ENCODE measurements at places on chromosomes 5 and 9.

GRCh38 chr5:962801-963200, 45.8 kb upstream of the NKD2 start:
- no peak for DNase-seq

DNA sequence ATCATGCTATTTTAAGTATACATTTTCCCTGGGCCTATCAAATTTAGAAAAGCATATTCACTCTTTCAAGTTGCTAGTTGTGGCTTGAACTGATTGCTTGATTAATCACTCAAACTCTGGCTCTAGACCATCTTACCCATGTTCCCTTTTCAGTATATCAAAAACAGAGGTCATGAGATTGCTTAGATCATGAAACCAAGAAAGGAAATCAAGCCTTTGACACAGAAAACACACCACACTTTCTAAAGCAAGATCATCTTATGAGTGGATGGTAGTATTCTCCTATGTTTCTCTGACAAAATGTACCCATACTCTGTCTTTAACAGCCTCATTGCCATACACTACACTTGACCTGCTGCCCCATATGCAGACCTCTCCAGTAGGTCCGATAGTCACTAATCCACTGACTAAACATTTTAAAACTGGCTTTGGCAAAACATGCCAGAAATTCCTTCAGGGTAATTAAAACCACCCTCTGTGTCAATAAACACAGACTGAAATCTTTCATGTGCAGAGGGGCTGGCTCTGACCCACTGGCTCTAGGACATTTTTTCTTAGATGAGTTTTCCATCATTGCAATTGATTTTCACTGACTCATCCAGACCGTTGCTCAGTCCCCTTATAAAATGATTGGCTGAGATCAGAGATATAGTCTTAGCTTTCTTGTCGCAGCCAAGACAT, 18.2 kb downstream of the PPP2R2B start:
- DNase-seq: no peak

DNA sequence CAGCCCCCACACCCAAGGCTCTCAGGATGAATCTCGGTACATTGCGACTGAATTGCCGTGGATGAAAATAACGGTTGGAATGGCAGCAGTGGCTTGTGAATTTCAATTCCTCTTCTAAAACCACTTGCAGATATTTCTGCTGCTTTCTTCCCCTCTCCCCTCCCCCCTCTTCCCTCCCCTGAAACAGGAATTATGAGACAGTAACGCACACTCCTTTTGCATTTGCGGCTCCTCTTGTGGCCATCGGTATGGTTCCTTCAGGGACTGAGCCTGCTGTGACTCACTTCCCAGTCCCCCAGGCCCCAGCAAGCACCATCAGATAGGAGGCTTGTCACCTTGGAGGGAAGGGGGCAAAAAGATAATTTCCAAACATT, 9.7 kb downstream of the DCANP1 start:
- DNase-seq: no peak

- no peak for DNase-seq
Observed at GRCh38 chr9:76001459-76001858, 111.0 kb downstream of the PCSK5 start.

GRCh38 chr9:132645306-132645705, 24.5 kb downstream of the DDX31 start:
- no peak for DNase-seq

GRCh38 chr9:129435291-129435690, 185.6 kb downstream of the C9orf50 start:
- DNase-seq: no peak

DNA sequence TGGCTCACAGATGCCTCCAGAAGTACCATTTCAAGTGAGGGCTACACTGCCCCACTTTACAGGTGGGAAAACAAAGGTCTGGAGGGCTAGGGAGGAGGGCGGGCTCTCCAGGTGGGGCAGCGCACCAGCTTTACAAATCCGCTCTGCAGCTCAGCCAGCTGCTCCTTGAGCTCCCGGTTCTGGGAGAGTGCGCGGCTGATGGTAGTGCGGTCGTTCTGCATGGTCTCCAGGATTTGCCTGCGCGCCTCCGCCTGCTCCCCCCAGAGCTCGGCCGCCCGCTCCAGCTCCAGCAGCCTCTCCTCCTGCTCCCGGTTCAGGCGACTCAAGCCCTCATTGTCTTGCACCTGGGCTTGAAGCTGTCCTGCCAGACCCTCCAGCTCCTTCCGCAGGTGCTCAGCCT, 15.5 kb downstream of the GOLGA2 start:
- no peak for DNase-seq

DNA sequence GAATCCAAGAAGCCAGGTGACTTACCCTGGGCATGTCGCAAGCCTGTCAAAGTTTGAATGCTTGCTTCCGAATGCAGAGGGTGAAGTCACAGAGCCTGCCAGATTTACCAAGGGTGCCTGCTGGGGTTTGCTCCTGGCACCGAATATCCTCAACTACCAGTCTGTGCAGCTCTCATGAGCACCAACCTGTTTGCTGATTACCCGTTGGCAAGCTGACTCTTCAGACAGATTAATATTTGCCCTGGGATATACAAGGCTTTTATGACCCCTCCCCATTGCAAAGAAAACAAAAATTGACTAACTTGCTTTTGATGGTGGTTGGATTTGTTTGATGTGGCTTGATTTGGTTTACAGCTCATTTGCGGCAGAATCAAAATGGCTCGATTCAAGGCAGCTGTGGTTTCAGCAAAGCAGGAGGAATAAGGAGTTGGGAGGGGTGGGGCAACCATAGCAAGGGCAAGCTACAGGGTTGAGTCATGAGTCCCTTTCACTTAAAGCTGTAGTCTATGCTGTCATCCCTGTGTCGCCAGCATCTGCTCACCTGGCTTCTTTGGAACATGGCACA, 82.3 kb upstream of the AGXT2 start:
- no peak for DNase-seq

- no peak for DNase-seq
Observed at GRCh38 chr9:75658301-75658905, 232.1 kb upstream of the PCSK5 start.

GRCh38 chr9:86175743-86176456, 76.5 kb upstream of the GOLM1 start:
- DNase-seq: no peak

GRCh38 chr5:125834438-125835115, 588.6 kb upstream of the GRAMD2B start:
- DNase-seq: no peak

GRCh38 chr5:132258102-132259068, 889 bp downstream of the PDLIM4 start:
- no peak for DNase-seq

DNA sequence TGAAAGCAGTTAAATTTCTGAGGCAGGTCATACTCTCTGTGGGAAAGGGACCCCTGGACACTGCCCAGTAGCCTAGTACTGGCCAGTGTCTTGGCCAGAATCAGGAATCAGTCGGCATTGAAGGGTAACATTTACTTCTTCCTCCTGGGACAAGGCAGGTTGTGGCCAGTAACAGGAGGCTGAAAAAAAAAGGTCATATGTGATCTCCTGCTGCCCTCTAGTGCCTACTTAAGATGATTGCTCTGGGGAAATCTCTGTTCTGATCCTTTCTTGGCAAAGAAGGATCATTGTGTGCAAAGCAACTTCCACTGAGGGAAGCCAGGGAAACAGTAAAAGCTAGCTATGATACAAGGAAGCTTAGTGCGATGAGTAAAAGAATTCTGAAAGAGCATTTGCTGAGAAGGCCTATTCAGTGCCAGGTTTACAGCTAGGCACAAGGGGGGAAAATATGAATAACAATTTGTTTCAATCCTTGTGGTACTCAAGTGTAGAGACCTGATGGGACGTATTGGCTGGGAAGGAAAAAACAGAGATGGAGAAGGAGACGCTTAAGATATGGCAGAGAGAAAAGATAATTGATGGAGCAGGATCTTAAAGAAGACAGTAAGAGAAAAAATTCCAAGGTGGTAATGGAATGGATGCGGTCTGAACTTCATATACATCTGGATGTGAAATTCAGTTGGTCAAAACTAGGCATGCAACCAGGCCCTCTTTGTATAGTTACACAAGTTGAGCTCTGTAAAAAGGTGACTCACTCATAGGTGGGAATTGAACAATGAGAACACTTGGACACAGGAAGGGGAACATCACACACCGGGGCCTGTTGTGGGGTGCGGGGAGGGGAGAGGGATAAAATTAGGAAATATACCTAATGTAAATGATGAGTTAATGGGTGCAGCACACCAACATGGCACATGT, 25.8 kb upstream of the TRIM32 start:
- DNase-seq: peak; percentile 76

GRCh38 chr5:6721442-6721841, 8.2 kb downstream of the TENT4A start:
- DNase-seq: no peak

DNA sequence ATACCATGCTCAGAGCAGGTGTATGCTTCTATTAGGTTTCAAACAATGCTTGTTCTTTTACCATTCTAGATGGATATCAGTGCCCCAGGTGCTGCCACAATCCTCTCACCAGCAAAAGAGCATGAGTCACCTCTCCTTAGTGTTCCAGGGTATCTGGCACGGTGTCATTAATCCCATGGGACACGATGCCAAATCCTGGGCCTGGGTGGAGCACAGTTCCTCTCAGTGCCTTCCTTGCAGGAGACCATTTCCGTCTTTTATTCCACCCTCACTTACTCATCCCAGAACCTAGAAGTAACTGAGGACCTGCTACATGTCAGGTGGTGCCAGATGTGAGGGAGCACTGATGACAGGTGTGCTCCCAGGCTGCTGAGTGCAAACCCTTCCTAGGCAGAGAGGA, 1.3 kb upstream of the OR13J1 start:
- DNase-seq: no peak

DNA sequence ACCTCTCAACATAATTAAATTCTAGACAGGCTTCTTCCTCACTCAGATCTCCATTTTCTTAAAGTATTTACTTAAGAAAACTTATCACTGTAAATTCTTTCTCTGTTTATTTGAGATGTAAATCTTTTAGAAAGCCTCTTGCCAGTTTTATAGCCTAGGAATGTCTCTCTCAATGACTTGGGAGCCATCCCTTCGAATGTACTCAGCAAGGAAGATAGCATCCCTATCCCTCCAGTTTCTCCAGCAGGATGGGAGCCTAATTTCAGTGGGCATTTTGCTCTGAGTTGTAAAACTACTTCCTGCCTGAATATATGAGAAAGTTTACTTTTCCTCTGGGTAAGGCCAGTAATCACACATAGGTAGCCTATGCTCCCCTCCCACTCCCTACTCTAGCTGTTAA, 558.5 kb upstream of the ARRDC3 start:
- DNase-seq: no peak

DNA sequence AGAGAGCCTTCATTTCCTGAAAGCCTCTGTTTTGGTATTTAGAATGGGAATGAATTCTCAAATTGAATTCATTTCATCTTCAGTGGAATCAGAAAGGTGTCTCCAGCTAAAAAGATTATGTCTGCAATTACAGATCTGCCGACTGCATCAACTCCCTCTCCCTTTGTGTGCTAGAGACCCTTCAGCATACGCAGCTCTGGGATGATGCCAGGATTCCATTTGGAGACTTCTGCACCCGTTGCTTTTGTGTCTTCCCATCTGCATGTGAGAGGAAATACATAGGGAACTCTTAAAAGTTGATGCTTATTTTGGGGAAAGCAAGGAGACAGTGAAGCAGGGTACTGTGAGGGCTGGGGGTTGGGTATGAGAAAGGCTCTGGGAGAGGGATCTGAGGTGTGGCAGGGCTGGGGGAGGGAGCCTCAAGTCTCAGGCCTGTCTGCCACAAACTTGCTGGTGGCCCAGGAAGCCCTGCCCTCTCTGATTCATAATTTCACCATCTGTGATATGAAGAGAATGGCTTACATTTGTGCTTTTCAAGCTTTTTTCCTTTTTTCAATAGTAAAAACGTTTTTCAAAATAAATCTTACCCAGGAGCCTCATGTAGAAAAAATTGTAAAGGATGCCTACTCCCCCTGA, 89.7 kb upstream of the SAP30L start:
- DNase-seq: no peak

DNA sequence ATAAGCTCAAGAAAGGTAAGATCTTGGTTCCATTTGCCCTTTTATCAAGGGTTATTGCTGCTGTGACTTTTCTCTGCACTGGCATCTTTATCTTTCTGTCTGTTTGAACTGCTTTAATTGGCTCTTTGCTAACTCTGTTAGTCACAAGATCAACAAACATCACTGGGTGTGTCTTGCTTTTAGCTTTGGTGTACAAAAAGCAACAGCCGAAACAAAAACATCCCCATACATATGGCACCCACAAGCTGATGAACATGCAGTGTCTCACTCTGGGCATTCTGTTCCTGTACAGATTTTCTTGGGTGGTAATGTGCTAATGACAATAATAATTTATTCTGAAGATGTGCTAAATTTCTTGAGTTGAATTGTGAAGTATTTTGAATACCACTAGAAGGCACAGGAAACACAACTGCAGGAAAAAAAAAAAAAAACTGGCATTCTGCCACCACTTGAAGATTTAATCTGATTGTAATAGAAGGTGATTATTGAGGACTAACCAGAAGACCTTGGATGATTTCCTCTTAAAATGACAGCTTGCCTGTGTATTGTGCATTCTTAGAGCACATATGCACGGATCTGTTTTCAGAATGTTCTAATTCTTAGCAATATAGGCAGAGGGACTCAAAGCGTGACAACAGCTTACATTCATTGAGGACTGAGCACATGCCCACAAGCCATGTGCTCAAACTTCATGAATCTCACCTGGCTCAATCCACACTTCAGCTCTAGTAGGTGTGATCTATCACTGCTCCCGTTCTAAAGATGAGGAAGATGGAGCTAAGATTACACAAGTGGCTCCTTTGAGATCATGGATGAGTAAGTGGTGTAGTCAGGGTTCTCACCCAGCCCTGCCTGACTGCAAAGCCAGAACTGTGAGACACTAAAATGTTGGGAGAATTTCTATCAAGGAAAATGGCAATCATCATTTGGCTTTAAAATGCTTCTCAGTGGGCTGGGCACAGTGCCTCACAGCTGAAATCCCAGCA, 96.4 kb downstream of the EBF1 start:
- no peak for DNase-seq

DNA sequence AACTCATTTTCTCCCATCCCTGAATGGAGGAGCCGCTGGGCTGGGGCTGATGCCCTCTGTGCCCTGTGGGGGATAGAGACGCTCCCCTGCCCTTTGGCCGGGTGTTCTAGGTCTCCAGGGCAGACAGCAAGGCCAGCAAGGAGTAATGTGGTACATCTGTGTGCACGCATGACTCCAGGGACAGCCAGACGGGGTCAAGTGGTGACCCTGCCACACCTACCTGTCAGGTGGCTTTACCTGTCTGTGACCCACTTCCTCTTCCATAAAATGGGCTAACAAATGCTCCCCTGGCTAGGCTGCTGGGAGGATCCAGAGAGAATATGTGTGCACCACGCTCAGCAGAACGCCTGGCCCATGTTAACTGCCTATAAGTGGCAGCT, 35.4 kb upstream of the BARHL1 start:
- DNase-seq: no peak

GRCh38 chr5:173706700-173707099, 90.2 kb upstream of the BOD1 start:
- DNase-seq: no peak

Data from AG09319 (cell line).